ENCODE measurements at places on chromosomes 11 and 22.

DNA sequence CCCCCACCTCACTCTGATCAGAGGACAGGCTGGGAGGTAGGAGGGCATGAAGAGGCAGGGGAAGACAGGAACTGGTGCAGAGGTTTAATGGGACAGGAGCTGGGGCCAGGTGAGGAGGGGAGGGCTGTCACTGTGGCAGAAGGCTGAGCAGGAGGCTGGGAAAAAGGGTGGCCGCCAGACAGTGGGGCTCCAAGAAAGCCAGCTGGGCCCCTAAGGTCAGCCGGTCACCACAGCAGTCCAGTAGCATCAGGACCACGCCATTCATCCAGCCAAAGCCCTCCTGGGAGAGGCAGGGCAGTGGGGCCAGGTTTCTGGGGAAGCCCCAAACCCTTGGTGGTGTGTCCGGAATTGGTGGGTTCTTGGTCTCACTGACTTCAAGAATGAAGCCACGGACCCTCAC, 8.5 kb upstream of the TREH start:
- no peak for DNase-seq

DNA sequence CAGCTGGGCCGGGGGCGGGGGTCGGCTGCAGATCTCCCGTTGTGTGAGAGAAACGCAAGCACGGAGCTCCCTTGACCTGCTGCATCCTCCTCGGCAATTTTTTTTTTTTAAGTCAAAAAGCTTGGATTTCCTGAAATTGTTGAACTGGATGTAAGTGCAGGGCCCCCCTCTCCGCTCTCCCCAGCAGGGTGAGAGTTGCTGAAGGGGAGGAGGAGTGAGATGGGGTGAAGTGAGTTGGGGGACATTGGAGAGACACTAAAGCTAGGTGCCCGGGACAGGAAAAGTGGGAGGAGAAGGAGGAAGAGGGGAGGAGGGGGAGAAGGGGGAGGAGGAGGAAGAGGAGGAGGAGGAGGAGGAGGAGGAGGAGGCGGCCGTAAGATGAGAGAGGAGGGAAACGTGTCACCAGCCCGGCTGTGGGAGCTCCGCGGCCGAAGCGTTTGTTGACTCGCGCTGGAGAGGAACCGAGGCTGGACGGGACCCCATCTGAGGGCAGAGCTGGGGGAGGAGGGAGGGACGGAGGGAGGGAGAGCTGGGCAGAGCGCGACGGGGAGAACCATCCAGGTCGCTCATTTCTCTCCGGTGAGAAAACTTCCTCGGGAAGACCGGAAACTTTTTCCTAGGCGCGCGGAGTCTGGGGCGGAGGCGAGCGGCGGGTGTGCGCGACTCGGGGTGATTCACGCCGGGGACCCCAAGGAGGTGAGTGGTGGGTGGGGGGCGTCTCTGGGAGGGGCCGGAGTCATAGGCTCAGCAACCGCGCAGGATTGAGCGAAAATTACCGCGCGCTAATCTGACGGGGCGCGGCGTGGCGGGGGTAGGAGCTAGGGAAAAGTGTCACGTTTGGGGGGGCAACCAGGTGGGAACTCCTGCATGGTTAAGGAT, 80.2 kb downstream of the PRR5L start:
- DNase-seq: no peak

GRCh38 chr11:117230286-117230961, 1.4 kb downstream of the PCSK7 start:
- DNase-seq: no peak

GRCh38 chr11:108881131-108881530, 216.3 kb downstream of the DDX10 start:
- no peak for DNase-seq

DNA sequence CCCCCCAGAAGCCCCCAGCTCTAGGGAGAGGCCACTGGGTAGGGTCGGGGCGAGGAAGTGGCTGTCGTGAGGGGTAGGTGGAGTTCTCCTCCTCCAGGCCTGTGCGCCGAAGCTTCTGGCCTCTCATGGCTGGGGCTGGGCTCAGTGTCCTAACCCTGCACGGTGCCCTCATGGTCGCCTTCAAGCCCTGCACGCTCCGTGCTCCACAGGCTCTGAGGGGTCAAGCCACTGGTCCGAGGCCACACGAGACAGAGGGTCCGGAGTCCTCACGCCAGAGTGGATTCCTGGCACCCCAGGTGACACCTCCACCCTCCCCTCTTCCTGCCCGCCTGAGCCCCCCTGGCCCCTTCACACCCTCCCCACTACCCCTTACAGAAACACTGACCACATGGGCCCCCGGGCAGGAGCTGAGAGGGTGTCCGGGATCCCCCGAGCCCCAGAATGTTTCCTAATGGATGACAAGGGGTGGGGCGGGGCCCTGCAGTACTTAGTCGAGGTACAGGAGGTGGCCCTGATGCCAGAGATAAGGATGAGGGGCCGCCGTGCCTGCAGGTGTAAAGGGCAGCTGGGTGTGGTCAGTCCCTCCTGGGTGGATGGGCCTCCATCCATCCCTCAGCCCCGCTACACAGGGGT, 997 bp upstream of the CDHR5 start:
- no peak for DNase-seq

DNA sequence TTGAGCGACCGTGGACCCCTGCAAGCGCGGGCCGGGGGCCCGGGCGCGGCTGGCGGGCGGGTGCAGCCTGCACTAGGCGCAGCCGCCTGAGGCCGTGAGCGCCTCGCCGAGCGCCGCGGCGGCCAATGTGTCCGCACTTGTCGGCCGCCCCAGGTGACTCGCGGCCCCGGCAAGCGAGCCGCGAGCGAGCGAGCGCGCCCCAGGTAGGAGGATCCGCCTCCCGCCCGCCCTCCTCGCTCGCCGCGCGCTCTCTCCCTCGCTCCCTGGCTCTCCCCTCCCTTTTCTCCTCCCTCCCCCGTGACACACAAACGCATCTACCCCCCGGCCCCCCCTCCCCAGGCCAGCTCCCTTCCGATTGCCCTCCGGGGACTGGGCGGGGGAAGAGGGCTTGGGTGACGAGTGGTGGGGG, at the start of gene WNT7B:
Gene WNT7B, minus strand, starts transcription at position 160 of the 409 bp plus-strand sequence. CDS start 408 bp downstream, outside the sequence.
- DNase-seq: peak; percentile 13

DNA sequence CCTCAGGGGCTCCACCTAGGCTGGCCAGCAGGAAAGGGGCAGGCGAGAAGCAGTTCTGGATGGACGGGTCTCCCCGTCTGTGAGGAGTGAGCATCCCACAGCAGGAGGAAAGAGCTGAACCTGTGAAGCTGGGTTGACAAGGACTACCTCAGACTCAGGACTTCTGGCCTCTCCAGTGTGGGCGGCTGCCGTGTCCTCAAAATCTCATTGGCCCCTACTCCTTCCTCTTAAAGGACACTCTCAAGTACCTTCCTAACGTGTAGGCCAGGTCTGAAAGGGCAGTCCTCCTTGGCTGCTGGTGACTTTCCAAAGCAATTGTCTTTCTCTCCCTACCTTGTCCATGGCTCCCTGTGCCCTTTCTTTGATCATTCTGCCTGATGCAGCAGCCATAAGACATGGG, 107.0 kb upstream of the AKIP1 start:
- DNase-seq: no peak

GRCh38 chr11:65700399-65700798, 11.7 kb upstream of the KAT5 start:
- DNase-seq: peak; percentile 29

DNA sequence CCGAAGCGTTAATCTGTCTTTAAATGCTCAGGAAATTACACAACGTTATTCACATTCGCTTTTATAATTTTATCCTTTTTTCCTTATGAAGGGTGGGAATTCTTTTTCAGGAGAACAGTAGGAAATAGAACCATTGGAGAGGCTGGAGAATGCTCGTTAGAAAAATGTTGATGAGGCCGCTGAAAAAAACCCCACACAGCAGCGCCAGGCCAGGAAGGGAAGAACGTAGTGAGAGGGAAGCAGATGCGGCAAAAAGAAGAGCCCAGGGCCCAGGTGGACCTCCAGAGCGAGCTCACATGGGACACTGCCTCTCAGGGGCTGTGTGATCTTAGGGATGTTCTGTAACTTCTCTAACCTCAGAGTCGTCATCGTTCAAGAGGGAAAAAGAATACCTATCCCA, 691.6 kb downstream of the OPCML start:
- DNase-seq: no peak

DNA sequence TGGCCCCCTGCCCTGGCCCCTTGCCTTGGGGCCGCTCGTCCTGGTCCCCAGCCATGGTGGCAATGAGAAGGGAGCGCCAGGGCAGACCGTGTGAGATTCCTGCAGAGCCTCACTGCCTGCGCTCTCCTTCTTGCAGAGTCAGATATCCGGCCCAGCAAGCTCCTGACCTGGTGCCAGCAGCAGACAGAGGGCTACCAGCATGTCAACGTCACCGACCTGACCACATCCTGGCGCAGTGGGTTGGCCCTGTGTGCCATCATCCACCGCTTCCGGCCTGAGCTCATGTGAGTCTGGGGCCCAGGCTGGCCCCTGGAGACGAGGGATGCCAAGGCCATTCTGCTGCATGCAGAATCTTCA, 114.1 kb downstream of the MICAL2 start:
- DNase-seq: peak; percentile 46

DNA sequence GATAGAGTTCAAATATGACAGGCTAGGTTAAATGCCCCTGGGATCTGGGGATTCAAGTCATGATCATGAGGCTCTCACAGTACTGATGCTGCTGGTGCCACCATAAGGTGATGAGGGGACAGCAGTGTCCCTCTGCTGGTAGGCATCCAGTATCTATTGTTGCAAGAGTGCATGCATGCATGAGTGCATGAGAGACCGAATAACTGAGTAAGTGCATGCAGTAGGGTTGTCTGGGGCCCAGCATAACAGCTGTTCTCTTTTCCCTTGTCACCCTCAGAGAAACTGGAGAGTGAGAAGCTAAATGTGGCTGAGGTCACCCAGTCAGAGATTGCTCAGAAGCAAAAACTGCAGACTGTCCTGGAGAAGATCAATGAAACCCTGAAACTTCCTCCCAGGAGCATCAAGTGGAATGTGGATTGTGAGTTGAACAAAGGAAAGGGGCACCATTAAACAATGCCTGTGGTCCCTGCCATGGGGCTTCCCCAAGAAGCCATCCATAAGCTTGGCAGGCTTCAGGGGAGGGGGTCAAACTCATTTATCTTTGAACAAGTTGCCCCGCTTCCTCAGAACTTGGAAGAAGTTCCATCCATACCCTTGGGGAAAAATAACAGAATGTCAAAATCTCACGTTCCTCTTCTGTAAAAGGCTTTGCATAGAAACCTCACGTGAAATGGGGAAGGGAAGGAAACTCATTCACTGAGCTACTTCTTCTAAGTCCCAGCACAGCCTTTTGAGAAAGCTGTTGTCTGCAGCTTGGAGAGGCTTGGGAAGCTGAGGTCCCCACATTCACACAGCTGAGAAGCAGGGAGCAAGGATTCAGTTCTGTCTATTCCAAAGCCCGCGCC, 119.0 kb downstream of the PARVA start:
- no peak for DNase-seq

DNA sequence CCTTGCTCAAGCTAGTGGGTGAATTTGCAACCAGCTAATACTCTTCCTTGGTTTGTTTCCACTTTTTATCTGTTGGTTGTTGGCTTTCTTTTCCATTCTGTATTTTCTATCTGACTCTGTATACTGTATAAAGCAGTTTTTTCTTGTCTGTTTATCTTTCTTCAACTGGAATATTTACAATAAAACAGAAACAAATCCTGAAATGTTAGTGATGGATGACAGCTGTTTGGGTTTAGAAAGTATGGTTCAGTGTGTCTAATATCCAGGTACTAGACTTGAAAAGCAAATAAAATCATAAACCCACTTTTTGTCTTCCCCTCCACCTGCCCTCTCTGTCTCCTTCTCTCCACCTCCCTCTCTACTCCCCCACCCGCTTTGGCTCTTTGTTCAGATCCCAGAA, 35.3 kb upstream of the TBCEL start:
- no peak for DNase-seq

DNA sequence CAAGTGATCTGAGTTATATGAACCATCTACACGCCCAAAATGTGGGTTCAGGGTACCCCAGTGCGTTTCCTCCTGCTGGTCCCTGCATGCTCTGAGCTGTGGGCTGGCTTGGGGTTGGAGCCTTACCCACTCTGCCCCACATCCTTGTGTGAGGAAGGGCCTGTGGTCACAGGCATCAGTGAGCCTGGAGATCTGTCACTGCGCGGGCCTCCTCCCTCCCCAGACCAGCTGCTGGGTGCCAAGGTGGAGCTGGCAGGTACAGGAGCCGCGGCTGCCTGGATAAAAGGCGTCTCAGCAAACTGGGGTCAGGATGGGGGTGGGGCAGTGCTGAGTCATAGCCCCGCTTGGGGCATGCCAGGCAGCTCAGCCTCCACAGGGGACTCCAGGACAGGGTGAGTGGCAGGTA, 17.9 kb downstream of the GNAZ start:
- DNase-seq: no peak

All from NCI-H2029 treated with DMSO at 0.1 percent for 48 hours (cell line).